ENCODE measurements at places on chromosomes 3 and 15.

DNA sequence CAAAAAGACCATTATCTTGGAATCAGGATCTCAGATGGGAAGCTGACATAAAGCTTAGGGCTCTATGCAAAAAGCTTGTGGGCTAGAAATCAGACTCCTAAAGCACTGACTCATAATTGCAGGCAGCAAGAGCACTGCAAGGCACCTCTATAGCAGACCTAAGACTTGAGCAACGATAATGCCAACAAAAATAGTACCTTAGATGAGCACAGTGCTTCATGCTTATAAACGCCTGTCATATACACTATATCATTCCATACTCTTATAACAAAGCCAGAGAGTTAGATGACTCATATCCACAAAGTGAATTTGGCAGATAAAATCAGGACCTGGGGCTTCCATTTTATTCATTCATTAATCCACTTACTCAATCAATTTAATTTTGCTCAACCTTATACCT lies 560.8 kb downstream of the MCTP2 start:
- no peak for DNase-seq

- DNase-seq, result no peak
Observed at GRCh38 chr3:167773584-167773983, 38.1 kb downstream of the SERPINI1 start.

- no peak for DNase-seq
Observed at GRCh38 chr3:141455603-141456300, 31.1 kb upstream of the RASA2 start.

GRCh38 chr3:49785565-49786356 lies 581 bp downstream of the IP6K1 start:
- no peak for DNase-seq
